NCI-H146 (cell line): ENCODE measurements at places on chromosomes 11 and 22.
A peak's percentile ranks its signal among the peaks of the same experiment; 100 is the strongest.

GRCh38 chr11:124536520-124536919, 6.9 kb downstream of the OR8B12 start:
- no peak for DNase-seq

DNA sequence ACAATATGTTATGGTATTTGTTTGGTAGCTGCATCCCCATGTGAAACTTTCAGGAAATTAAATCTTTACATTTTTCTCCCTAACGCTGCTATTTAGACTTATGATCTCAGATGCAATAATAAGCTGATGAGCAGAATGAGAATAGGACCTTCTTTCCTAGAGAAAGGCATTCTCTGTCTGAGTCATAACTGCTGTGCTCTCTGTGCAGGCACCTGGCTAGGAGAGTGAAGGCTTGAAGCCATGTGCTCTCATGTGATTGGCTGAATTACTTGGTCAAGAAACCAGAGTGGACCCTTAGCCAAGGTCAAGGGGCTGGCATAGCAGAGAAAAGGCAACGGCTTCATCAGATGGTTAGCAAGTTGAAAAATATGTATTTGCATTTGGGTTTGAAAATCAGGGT, 185.0 kb downstream of the ADAMTS15 start:
- no peak for DNase-seq

- DNase-seq = no peak
Observed at GRCh38 chr22:48708558-48709245, 1119.0 kb downstream of the BRD1 start.

- peak; percentile 7 for DNase-seq
Observed at GRCh38 chr11:68680541-68681231, 3.7 kb upstream of the GAL start.

GRCh38 chr11:78893996-78894395, 319.3 kb upstream of the NARS2 start:
- DNase-seq = no peak

DNA sequence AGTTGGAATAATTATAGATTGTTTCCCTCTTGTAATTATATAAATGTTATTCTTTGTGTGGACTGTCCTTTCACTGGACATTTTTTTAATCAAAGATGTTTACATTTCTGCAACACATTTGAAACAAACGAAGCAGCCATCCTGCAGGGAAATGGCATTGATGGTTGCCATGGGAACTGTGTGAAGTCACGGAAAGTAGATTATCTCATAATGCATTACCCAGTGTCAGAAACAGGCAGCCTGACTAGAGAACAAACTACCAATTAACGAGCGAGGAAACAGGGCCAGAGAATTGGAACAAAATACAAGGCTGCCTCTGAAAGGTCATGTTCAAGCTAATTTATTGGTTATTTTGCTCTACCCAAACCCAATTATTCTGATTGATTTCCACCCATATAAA, 96.9 kb upstream of the LARGE1 start:
- DNase-seq = no peak

DNA sequence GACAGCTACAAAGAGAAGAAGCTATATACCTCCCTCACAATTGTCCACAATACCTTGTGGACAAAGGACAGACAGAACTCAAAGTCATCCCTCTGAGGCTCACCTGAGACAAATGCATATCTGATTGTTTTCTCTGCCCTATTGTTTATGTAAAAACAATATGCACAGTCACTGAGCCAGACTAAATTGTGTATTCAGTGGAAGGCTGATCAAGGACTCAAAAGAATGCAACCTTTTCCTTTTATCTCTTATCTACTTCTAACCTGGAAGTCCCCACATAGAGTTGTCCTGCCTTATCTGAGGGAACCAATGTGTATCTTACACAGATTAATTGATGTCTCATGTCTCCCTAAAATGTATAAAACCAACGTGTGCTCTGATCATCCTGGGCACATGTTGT, 13.9 kb upstream of the MED17 start:
- no peak for DNase-seq

DNA sequence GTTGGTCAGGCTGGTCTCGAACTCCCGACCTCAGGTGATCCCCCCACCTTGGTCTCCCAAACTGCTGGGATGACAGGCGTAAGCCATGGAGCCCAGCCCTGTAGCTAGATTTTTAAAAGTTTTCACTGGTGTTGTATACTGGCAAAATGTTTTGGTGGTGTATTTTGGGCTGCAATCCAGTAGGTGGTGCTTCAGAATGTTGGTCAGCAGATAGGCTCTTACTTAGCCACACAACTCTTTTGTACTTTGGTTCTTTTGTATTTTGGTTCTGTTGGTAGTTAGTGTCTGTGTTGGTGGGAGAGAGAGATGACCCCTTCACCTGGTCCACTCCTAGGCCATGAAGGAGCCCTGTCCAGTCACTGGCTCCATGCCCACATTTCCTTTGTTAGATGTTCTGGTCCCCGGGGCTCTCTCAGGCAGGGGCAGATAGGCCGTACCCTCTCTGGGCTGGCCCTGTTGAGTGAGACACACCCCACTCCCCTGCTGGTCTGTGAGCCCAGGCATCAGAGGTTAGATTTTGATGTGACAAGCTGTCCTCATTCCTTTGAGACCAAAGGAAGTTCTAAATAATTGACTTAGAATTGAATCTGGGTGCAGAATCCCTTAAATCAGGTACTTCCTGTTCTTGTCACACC, 123.8 kb downstream of the DDX10 start:
- no peak for DNase-seq

- peak; percentile 78 for DNase-seq
Observed at GRCh38 chr22:28923826-28924732, 40.7 kb downstream of the ZNRF3 start.

GRCh38 chr22:48826546-48826945, 1001.1 kb downstream of the BRD1 start:
- peak; percentile 28 for DNase-seq

DNA sequence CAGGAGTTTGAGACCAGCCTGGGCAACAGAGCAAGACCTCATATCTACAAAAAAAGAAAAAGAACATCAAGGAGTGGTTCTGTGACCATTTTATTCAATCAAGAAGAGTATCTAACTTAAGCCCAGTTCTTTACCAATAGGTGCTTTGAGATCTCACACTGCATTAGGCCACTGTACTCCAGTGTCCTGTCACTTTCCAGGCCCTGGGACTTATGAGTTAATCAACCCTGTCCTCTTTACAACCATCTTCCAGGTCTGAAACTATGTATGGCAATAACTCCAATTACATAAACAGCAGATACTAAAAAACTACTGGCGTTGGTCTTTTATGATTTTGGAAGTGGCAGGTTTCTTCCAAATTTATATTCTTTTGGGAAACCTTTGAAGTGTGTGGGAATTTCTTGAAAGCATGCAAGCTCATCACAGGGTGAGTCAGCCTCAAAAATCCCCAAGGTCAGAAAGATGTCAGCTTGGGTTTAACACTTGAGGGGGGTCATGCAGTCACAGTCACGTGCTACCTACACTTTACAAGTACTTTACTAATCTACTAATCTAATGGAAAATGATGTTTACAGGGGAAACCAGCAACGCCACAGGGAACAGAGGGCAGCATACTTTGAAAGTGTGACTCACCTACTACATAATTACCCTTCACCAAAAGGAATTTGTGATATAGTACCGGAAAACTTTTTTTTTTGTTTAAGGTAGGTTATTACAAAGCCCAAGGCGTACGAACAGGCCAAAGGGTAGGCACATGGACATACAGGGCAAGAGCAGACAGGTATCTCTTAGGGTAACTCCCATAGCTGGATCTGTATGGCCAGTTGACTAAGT, 15.6 kb downstream of the PISD start:
- DNase-seq = no peak

GRCh38 chr11:61654397-61654829, 25.8 kb upstream of the DAGLA start:
- peak; percentile 64 for DNase-seq

- no peak for DNase-seq
Observed at GRCh38 chr11:111748035-111748804, 18.0 kb downstream of the PPP2R1B start.

DNA sequence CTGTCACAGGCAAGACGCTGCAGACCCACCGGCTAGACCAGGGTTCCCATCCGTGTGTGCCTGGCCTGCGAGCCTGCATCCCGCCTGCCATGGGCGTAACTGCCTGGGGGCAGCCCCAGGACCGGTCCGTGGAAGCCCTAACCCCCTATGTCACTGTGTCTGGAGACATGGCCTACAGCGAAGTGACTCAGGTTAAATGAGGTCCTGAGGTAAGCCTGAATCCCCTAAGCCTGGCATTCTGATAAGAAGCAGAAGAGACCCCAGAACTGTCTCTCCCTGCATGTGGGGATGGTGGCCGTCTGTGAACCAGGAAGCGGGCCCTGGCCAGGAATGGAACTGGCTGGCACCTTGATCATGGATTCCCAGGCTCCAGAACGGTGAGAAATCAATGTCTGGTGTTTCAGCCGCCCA, 570.1 kb downstream of the BRD1 start:
- DNase-seq = no peak

DNA sequence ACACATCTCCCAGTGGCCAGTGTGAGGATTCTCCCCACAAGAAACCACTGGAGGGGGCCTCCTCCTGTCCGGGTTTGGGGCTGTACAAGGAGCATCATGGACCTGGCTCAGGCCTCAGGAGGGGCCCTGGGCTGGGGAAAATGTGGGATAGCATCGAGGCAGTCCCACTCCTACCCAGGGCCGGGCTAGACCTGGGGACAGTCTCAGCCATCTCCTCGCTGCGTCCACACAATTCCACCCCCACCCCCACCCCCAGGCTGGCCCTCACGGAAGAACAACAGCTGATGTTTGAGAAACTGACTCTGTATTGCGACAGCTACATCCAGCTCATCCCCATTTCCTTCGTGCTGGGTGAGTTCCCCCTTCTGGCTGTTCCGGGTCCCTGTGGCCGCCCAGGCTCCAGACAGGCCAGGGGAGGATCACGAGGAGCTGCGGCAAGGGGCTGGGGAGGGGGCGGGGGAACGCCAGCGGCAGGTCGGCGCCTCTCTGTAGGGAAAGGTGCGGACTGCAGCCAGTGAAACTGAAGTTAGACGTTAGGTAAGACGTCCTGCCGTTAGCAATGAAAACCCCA, 4.8 kb downstream of the BEST1 start:
- peak; percentile 49 for DNase-seq
